ENCODE measurements at places on chromosomes 2 and 18.

GRCh38 chr18:32093102-32093511 is 1.4 kb downstream of the RNF138 start:
- peak; percentile 52 for DNase-seq

DNA sequence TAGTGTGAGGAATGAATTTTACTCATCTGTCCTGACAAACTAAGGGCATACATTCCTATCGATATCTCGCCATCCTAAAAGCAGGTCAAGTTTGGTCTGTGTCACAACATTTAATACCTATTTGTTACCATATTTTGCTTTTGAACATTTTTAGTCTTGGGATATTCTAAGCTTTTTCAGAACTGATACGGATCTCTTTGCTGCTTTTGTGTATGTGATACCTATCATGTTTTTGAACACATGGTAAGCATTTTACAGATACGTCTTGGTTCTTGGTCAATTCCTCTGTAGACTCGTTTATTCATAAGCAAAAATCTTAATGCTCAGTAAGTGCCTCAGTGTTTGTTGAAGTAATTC is 592 bp downstream of the ZNF397 start:
- no peak for DNase-seq

GRCh38 chr18:4198956-4199355 is 256.2 kb downstream of the DLGAP1 start:
- no peak for DNase-seq

GRCh38 chr2:42169874-42170521 is 845 bp downstream of the EML4 start:
- peak; percentile 8 for DNase-seq

DNA sequence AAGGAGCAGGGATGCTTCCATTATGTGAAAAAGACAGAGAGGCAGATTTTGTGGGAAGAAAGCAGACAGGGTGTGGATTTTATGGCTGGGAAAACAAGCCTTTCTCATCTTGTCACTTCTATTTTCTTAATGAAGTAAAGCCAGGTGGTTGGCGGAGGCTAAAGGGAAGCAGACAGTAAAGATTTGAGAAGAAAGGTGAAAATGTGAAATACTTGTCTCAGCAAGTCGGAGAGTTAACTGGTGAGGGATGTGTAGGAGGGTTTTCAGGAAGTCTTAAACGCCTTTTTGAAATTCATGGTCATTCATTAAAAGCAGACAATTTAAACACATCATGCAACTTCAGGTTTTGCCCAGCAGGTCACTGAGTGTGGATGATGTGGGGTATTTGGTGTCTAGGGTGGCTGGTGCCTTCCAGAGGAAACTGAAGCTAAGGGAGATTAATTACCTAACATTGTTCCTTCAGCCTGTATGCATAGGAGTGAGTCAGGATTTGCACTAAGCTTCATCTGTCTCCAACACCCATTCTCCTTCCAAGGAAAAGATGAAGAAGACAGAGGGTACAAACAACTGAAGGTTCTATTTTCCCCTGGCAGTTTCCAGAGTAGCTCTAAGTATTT is 20.7 kb downstream of the SLC14A2 start:
- no peak for DNase-seq

DNA sequence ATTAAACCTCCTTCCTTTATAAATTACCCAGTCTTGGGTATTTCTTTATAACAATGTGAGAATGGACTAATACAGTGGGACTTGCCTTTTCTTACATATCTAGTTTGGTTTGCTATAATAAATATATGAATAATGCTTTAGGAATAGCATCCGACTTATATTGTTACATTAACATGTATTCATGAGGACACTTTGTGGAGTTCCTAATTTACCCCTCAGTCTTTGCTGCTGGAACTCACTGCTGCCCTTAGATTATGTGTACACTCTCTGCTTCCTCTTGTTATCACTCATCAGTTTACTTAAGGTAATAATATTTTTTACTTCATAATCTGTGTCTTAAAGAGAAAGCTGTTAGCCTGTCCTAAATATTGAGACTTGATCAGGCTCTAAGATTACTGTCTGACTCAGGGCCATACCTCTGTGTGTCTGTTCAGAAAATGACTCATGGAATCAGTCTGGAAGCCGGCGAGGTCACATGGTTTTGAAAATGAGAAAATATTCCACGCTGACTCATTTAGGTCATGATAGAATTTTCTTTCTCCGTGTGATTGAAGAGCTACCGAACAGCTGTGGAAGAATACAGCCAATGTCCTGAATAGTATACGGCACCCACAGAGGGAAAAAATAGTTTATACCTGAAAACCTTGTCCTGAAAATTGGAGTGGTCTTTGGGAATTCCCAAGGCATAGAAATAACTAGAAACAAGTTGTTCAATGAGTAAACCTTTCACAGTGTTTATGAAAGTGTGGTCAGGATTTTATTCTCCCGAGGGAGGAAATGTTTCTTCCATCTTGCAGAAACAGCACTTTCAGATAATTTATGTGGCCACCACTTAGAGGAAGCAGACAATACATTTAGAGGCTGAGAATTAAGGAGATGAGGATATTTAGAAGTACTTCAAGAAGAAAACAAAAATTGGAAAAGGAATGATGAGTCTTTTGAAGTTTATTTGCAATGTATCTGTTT is 156.4 kb downstream of the DSEL start:
- peak; percentile 74 for DNase-seq

- DNase-seq = no peak
These were observed 257.6 kb upstream of the SALL3 start for GRCh38 chr18:78721981-78722380.

DNA sequence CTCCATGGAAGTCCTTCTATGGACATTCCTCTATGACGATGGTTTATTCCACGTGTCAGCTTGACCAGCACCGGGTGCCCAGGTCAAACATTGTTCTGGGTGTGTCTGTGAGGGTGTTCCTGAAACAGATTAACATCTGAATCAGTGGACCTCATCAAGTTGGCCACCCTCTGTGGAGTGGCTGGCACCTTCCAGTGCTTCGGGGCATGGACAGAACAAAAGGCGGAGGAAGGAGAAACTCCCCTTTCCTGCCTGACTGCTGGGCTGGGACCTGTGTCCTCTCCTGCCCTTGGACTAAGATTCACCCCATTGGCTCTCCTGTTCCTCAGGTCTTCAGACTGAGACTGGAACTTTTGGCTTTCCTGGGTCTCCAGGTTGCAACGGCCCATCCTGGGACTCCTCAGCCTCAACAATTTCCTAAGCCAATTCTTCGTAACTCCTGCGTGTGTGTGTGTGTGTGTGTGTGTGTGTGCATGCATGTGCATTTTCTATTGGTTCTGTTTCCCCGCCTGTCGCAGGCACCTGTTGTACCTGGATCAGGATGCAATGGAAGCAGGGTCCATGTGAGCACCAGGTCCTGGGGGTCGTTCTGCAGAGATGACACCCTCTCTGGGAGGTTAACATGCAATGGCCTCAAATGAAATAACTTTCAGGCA is 357.2 kb upstream of the SALL3 start:
- no peak for DNase-seq

- DNase-seq = peak; percentile 60
These were observed at the start of gene LBH for GRCh38 chr2:30231212-30231995. TSS of gene LBH (plus strand) at chr2:30231534. CDS start at chr2:30231739, 205 bp downstream.

DNA sequence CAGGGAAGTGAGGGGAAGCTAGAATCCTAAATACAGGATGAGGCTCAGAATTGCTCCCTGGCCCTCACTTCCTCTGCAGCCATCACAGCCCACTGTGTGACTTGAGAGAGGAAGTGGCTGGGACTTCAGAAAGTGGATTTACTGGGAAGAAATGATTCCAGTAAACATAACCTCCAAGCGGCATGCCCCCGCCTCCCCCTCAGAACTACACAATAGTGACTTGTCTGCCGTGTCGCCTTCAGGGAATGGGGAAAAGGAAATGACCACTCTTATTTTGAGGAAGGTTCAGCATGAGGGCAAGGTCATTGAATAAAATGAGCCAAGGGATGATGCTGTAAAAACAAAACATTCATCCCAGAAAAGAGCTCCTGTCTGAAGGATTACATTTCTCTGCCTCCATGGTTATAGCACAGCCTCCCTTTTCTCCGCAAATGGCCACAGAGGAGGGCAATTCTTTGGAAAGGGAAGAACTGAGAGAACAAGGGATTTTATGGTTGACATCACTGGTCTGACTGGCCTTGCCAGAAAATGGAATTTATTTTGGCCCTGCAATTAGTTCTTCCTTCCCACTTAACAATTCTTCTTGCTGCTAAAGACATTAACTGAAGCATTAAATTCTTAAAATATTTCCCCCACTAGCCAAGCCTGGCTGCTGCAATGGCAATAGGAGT is 78.9 kb upstream of the DAPL1 start:
- no peak for DNase-seq

- no peak for DNase-seq
These were observed 180.9 kb upstream of the ALKAL2 start for GRCh38 chr2:468648-469336.

DNA sequence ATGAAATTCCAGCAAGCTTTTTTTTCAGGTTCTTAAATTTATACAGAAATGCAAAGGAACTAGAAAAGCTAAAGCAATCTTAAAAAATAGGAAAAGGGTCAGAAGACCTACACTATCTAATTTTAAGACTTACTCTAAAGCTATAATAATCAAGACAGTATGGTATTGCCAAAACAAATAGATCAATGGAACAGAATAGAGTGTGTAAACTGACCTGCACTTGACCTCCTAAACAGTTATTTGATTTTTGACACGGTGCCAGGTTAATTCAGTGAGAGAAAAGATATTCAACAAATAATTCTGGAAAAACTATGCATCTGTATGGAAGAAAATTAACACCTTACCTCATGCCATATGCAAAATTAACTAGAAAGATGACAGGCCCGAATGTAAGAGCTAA is 73.6 kb downstream of the OLA1 start:
- DNase-seq = no peak

DNA sequence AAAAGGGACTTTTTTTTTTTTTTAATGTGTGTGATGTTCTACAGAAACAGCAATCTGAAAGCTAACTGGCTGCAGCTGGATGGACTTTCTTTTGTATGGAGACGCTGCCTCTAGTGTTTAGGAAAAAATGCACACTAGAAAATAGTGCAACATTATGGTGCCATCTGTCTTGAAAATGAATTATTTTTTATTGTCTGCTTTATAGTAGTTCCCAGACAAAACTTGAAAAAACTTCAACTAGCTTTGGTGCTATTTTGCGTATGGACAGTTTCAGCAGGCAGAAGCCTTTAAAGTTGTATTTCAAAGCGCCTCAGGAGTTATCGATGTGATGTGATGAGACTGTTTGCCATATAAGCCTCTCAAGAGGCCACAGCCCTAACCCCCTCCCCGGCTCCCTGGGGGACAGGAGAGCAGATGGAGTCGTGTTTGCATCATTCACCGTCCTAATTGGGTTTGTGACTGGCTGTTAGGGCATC is 86.9 kb downstream of the LTBP1 start:
- no peak for DNase-seq

DNA sequence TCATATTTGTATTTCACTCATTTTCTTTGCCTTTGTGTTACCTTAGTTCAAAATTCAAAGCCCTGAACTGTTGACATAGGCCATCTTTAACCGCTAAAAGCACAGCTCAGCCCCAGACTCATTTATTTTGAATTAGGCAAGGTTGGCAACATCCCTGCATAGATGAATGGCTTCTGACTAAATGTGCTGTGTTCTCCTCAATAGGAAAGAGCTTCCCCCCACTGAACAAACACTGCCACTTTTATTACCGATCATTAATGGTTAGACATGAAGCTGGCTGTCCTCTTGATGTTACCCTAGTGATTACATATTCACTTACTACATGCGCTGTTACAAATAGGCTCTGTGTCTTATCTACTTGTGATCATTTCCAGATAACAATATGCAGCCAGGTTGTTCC is 170.7 kb downstream of the ADCYAP1 start:
- DNase-seq = no peak

DNA sequence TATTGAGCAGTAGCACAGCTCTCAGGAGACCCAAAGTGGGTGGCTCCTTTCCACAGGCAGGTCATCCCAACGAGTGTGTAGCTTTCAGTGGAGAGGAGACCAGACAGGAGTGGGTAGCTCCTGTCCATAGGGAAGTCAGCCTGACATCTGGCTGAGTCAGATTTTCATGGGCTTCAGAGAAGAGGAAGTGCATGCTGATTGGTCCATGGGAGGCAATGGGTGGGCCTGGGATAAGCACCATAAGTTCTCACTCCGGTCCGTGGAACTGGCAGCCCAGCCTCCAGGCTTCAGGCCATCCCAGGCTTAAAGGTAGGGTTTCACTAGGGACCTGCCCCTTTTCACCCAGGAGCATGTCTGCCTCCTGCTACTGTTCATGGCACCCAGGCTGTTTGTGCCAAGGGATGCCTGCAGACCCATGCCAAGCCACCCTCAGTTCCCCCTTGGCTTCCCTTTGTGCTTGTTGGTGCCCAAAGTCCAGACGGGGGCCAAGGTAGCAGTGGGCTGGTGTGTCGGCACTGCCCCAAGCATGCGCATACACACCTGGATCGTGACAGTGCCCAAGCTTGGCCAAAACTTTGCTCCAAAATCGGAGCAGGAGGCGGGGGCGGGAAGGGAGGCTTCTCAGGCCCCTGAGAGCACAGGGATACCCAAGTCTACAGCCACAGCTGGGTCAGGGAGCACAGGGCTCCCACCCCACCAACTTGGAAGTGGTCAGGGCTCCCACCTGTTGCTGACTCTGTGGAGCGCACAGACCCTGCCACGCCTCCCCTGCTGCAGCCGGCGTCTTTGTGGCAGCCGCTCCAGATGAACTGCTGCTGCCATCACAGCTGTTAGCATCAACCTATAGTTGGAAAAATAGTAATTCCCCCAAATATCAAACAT is 26.4 kb downstream of the MARCHF7 start:
- no peak for DNase-seq

DNA sequence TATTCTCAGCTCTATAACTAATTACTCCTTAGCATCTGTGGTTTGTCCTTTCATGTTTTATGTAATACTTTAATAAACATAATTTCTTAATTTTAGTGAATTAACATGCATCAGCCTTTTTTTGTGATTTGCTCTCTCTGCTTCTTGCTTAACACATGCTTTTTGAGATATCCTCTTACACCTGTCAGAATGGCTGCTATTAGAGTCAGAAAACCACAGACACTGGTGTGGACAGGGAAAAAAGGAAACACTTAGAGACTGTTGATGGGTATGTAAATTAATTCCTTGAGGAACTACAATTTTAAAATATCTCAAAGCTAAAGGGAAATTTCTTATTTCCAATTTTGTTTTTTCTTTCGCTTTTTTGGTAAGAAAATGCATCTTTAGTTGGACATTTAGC is 549.0 kb downstream of the ZNF804A start:
- no peak for DNase-seq

DNA sequence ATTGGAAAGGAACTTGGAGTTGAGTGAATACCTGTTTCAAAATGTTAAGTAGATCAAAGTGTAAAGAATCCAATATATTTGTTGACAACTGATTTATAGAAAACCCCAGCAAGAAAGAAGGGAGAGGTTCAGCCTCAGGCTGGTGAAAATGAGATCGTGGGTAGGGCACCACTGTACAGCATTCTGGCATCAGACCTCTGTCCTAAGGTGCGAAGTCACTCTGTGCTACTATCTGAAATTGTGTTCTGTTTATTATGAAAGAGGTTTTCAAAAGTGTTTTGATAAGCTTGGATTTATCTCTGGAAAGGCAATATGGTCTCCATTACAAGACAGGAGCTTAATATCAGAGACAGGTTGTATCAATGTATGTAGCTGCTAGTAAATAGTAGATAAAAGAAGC is 80.5 kb upstream of the MAP4K3 start:
- no peak for DNase-seq

GRCh38 chr2:152221839-152222238 is 46.3 kb upstream of the STAM2 start:
- no peak for DNase-seq

Data from RWPE1 (cell line).